ENCODE measurements at places on chromosomes 2 and 18. TPM values are rescaled to one million over a fixed set of nuclear protein-coding genes. Genes with fewer than 3 reads are reported as not detected.

Gene LYG2
- not detected for total RNA-seq

Gene TEX51
- not detected for total RNA-seq

Gene CABYR
- total RNA-seq: 16.3 TPM

Gene POMC
- total RNA-seq: not detected

Gene GNAL
- 3.5 TPM for total RNA-seq

Gene OSBPL1A
- total RNA-seq: 54.2 TPM

Gene ZNF513
- 1.4 TPM for total RNA-seq

Gene HRH4
- total RNA-seq: not detected

Gene CCDC74B
- 60.1 TPM for total RNA-seq

Gene PIAS2
- 18.8 TPM for total RNA-seq

DNA sequence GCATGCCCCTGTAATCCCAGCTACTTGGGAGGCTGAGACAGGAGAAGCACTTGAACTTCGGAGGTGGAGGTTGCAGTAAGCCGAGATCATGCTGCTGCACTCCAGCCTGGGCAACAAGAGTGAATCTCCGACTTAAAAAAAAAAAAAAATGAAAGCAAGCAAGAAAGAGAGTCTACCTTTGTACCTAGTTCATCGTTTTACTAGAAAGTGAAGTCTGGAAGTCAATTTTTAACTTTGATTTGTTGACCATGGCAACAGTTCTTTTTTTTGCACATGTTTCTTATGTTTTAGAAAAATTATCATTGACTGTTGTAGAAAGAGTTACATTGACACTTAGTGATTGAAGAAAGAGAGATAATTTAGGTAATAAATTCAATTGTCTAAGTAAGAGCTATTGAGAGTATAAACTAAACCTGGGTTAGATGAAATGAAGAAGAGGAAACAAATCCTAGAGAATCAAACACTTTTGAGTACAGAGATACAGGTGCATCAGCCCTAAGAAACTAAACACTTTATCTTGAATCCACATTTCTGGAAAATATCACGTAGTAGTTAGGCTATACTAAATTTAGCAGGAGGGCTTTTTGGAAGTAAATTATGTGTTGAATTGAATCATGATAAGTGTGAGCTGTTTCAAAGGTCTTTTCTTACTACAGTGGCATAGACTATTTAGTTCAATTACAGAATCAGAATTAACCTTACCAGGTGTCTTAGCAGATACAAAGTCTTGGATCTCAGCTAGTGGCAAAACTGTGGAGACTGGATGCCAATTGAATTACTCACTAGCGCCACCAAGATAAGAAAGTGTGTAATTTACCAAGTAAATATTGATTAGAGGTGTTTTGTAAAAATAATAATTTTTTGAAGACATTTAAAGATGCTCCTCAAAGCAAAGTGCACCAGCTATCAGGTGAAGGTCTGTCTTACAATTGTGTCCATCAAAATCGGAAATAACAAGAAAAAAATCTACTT is 303.4 kb upstream of the NRXN1 start:
- DNase-seq: no peak

GRCh38 chr2:228747483-228747882 is 523.6 kb downstream of the PID1 start:
- no peak for DNase-seq

GRCh38 chr2:61006486-61007105 is 10.9 kb upstream of the PEX13 start:
- DNase-seq: no peak

DNA sequence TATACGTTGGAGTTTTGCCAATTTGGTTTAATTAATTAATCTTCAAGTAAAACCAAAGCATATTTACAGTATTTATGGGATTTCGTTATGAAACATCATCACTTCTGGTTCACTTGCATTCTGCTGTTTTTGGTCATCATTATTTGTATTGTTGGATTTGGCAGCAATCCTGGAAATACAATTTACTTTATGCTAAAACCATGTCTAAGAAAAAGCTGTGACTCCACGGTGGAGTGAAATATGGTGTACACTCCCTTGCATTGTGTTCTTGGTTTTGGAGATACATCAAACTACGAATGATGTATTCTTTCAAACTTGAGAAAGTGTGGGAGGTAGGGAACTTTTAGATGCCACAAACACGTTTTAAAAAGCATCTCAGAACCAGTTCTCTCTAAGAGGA is 106.4 kb downstream of the CTAGE1 start:
- no peak for DNase-seq

DNA sequence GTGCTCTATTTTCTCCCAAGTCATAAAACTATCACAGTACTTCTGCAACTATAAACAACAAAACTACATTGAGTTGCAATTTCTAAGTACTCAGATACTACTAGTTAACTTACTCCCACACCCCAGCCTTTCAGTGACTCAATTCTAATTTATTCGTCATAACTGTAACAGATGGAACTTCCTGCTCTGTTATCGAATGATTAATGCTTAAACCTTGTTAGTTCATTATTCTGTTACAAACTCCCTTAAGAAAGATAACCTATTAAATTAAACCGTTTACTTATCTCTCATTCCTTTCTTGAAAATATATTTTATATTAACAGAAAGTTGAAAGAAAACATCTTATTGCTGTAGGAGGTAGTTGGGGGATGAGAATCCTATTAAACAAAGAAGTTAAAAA is 17.0 kb downstream of the TNFAIP6 start:
- DNase-seq: peak; percentile 95

DNA sequence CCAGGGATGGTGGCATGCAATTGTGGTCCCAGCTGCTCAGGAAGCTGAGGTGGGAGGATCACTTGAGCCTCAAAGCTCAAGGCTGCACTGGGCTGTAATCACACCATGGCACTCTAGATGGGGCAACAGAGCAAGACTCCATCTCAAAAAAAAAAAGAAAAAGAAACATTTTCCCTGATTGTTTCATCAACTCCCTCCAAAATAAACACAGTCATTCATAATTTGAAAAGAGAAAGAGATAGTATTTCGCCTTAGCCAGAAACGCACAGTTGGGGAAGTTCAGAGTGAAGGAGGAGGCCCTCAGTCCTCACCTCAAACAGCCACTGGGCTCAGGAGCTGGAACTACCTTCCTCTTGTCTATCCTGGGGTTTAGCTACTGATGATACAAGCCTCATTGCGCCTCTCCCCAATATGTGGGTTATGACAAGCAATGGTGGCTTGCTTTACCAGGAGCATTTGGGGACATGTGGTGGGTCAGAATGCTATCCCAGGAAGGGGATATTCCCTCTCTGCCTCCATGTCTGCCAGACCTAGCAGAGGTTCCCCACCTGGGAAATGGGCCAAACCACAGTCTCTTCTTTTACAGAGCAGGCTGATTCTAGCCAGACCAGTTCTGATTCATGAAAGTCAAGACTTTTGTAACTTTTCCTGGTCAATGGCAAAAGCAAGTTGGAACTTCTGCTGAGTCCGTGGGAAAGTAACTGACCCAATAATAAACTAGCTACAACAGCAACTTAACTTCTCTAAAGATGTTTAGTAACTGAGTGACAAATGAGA is 22.2 kb upstream of the TMEM87B start:
- DNase-seq: peak; percentile 76

DNA sequence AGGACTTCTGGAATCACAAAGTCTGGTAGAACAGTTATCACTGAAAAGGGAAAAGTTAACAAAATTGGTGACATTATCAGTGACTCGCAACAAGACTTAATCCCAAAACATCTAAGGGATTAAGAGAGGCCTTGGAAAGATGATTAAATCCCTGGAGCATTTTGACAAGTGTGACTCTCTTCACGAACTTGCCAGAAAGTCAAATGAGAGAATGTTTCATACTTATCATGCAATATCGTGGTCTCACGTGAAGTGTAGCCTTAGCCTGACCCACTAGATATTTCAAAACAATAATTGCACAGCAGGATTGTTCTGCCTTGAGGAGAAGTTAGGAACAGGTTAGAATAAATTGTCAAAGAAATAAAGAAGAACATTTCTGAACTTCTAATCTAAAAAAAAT is 104.5 kb downstream of the COL6A3 start:
- DNase-seq: no peak

GRCh38 chr2:111148925-111149324 is 28.2 kb downstream of the BCL2L11 start:
- no peak for DNase-seq

GRCh38 chr18:32480581-32480980 is 9.9 kb upstream of the GAREM1 start:
- no peak for DNase-seq

DNA sequence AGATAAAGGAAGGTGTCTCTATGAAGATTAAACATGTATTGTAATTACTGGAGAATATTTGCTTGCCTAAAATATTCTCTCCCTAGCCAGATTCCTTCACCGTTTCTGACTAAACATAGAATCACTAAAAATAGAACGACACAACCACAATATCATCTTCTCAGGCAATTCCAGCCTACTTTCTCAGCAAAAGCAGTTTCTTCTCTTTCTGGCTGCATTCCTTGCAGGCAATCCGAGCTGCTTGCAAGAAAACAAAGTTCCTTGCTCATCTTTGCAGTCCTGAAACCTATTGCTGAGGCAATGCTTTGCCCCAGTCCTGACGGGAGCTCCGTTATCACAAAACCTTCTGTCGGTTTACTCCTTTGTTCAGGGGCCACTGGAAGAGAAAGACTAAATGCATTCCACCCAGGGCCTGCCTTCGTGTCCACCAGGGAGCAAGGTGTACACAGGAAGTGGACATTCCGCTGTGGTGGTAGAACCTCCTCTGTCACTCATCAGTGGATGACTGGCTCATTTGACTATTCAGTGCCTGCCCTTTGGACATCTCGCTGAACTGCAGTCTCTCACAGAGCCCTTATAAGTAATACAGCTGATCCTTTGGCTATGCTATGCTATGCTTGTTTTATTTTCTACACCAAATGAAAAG is 239.2 kb upstream of the DOK6 start:
- DNase-seq: peak; percentile 22

DNA sequence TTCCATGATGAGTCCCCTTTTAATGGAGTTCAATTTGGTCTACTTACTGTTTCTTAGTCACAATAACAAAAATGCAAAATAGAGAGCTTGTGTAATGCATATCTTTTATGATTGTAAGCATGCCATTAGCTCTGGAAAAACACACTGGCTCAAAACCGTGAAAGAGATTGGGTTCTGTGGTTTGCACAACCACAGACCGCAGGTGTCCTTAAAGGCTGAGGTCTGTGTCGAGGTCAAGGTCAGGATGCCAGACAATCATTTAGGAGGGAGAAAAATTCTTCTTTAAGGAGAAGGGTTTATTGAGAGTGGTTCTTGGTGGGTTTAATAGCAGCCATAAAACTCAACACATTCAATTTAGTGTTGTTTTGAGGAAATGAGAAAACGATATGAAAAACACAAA is 487.2 kb downstream of the GALR1 start:
- DNase-seq: no peak

DNA sequence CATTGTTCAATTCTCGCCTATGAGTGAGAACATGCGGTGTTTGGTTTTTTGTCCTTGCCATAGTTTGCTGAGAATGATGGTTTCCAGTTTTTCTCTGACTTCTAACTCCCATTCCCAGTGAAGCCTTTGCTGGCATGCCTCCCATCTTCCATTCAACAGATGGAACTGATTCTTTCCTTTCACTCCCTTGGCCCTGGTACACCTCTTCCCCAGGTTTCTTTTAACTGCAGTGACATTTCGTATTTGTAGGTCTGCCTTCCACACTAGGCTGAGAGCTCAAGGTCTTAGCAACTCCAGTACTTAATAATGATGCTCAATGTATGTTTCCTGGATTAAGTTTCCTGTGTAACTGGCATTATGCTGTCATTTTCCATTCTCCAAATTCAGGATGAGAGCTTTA is 48.5 kb downstream of the GAREM1 start:
- DNase-seq: no peak

GRCh38 chr2:18498531-18498930 is 61.9 kb downstream of the RDH14 start:
- DNase-seq: no peak

DNA sequence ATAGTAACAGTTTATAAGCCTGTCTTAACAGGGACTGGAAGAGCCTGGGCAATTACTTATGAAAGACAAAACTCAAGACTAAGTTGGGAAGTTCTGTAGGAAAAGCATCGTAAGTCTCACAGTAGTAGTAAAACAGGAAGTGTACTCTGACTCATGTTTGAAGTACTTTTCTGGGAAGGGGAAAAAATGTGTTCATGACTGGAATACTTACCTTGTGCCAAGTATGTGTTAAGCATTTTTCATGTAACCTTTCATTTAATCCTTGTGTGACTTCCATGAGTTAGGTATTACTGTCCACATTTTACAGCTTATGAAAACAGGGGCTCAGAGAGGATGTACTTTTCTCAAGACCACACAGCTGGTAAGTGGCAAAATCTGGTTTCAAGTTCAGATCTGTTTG is 13.7 kb upstream of the SKOR2 start:
- peak; percentile 74 for DNase-seq

DNA sequence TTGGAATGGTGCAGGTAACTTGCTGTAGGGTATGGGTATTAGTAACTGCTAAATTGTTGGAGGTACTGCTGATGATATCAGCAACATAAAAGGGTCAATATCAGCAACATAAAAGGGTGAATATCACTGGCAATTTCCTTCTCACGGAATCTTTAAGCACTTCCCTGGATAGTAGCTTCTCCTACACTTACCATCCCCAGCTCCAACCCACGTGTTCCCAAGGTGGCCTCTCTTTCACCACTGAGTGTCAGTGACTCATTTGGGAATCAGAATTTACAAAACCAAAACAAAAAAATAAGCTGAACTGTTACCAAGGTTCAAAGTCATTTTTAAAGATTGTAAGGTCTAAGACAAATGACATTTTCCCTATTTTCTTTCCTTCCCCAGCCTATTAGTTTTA is 70.8 kb downstream of the LRP2 start:
- DNase-seq: no peak

DNA sequence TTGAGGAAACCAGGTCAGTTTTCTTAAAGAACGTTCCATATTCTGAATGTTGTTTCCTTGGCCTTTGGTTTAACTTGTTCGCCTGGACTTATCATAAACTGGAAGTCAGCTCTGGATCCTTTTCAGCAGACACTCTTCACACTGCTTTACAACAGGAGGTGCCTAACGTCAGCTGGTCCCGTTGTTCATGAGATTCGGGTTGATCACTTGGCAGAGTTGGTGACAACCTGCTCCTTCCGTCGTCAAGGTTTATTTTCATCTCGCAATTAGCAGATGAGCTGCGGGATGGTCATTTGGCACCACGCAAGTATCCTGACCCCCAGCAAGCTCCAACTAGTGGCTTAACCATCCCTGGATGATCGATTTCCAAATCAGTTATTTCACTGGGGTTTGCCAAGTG is 23.0 kb upstream of the BIN1 start:
- no peak for DNase-seq

GRCh38 chr2:226793646-226794045 is 6.0 kb downstream of the IRS1 start:
- no peak for DNase-seq

- no peak for DNase-seq
These were observed 217.0 kb downstream of the MBD5 start for GRCh38 chr2:148237911-148238310.

DNA sequence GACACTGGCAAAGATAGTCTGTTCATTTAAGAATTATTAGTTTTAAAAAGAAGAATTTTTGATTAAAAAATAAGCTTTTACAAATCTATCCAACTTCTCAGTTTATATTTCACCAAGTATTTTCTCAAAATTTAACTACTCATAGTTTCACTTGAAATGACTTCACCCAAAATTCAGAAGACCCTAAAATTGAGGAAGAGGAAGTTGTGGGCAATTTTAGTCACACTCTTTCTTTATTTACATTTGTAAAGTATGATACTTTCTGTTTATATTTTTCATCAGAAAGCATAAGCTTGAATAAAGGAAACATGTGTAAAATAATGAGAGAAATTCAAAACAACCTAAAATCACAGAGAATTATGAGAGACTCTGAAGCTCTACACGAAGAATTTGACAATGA is 278.8 kb upstream of the MEIS1 start:
- DNase-seq: no peak

GRCh38 chr18:48036641-48037421 is 106.4 kb upstream of the SMAD2 start:
- no peak for DNase-seq

All from A172 (cell line).